ENCODE measurements at places on chromosomes 4 and X. TPM values are rescaled to one million over a fixed set of nuclear protein-coding genes. Genes with fewer than 3 reads are reported as not detected.

Gene ZNF718
- polyA plus RNA-seq, result 4.2 TPM

Gene ASB11
- not detected for polyA plus RNA-seq

Gene LDOC1
- polyA plus RNA-seq, result 199 TPM

Gene CFAP99
- polyA plus RNA-seq, result 0.71 TPM

Gene ADAM29
- not detected for polyA plus RNA-seq

All from brain (organoid and tissue), 16 donors.